ENCODE measurements at places on chromosomes 2 and 18. TPM values are rescaled to one million over a fixed set of nuclear protein-coding genes. Genes with fewer than 3 reads are reported as not detected.

DNA sequence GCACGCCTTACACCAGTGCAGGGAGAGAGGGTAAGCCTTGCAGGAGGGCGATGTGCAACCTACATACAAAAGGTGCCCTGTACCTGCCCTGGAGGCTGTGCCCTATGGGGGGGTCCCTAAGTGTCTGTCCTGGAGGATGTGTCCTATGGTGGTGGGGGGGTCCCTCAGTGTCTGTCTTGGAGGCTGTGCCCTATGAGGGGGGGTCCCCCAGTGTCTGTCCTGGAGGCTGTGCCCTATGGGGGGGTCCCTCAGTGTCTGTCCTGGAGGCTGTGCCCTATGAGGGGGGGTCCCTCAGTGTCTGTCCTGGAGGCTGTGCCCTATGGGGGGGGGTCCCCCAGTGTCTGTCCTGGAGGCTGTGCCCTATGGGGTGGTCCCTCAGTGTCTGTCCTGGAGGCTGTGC is 216.6 kb downstream of the HDAC4 start:
- no peaks in the 10 kb centered on the region for H3K27me3 ChIP-seq
- no peak overlapping the region for H3K4me3 ChIP-seq
- peaks cover 5% of the 10 kb centered on the region for H3K36me3 ChIP-seq
- no peak overlapping the region for H3K27ac ChIP-seq
- H3K4me1 ChIP-seq = no peaks in the 10 kb centered on the region

- peaks cover 29% of the 10 kb centered on the region for H3K36me3 ChIP-seq
- H3K27me3 ChIP-seq = no peaks in the 10 kb centered on the region
These were observed 34.5 kb downstream of the SFT2D3 start for GRCh38 chr2:127735537-127736399.

- no peaks in the 10 kb centered on the region for H3K27me3 ChIP-seq
- no peak overlapping the region for H3K4me3 ChIP-seq
- DNase-seq = peak; percentile 16
- peak overlapping the region; percentile 50 for H3K27ac ChIP-seq
These were observed 4.0 kb downstream of the BAZ2B start for GRCh38 chr2:159612255-159612901.

DNA sequence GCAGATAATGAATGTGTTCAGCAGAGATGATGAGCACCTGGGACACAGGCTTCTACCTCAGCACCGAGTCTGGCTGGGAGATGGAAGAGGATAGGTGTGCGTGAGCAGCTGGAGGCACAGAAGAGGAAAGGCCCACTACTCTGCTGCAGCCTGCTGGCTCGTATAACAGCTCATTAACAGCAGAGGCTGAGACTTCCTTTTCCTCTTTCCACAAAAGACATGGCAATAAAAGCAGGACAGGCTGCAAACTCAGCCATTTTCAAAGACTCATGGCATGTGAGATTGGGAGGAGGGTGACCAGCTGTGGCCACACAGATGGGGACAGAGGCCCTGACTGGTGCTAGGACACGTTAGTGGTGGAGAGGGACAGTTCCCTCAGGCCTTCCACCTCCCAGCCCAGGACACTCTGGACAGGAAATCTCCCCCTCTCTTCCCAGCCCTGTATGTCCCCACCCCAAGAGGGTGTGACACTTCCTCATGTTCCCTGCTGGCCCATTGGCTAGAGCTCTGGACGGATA is 60.3 kb downstream of the CACNB4 start:
- H3K27me3 ChIP-seq = peaks cover 12% of the 10 kb centered on the region
- no peak overlapping the region for H3K27ac ChIP-seq
- no peak overlapping the region for H3K4me3 ChIP-seq

- H3K4me3 ChIP-seq = no peak within 1 kb of the TSS
- no peaks in the 10 kb centered on the region for H3K36me3 ChIP-seq
- no peak within 1 kb of the TSS for H3K27ac ChIP-seq
- peak; percentile 41 for DNase-seq
- peaks cover 12% of the 10 kb centered on the region for H3K4me1 ChIP-seq
These were observed at the start of gene ARHGEF4 for GRCh38 chr2:130836501-130837174. Gene ARHGEF4 (plus strand): TSS chr2:130836914. CDS start chr2:130836954, 40 bp downstream.

- H3K4me3 ChIP-seq = no peak overlapping the region
- H3K27me3 ChIP-seq = no peaks in the 10 kb centered on the region
These were observed 59.2 kb upstream of the ETAA1 start for GRCh38 chr2:67337903-67338302.

DNA sequence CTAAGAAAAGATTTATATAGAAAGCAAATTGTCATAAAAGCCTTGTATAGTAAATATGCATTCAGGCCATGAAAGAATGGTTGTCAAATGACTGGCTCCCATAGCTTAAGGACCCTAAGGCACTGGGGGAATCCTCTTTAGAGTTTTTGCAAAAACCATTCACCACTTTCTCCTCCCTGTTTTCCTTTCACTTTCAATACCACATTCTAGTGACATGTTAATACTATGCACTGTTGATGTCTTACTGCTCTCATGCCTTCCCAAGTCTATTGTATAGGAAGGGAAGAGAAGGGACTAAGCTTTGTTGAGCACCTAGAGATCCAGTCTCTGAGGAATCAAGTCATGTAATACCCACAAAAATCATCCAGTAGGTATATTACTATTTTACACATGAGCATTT is 383.0 kb upstream of the LRRTM1 start:
- H3K27ac ChIP-seq = no peak overlapping the region
- no peaks in the 10 kb centered on the region for H3K4me1 ChIP-seq
- no peak for DNase-seq
- no peak overlapping the region for H3K4me3 ChIP-seq
- no peaks in the 10 kb centered on the region for H3K27me3 ChIP-seq

- no peaks in the 10 kb centered on the region for H3K27me3 ChIP-seq
- H3K27ac ChIP-seq = no peak overlapping the region
- DNase-seq = no peak
- no peaks in the 10 kb centered on the region for H3K36me3 ChIP-seq
- no peak overlapping the region for H3K4me3 ChIP-seq
- no peaks in the 10 kb centered on the region for H3K4me1 ChIP-seq
These were observed 404.3 kb downstream of the ZNF521 start for GRCh38 chr18:24947521-24948305.

DNA sequence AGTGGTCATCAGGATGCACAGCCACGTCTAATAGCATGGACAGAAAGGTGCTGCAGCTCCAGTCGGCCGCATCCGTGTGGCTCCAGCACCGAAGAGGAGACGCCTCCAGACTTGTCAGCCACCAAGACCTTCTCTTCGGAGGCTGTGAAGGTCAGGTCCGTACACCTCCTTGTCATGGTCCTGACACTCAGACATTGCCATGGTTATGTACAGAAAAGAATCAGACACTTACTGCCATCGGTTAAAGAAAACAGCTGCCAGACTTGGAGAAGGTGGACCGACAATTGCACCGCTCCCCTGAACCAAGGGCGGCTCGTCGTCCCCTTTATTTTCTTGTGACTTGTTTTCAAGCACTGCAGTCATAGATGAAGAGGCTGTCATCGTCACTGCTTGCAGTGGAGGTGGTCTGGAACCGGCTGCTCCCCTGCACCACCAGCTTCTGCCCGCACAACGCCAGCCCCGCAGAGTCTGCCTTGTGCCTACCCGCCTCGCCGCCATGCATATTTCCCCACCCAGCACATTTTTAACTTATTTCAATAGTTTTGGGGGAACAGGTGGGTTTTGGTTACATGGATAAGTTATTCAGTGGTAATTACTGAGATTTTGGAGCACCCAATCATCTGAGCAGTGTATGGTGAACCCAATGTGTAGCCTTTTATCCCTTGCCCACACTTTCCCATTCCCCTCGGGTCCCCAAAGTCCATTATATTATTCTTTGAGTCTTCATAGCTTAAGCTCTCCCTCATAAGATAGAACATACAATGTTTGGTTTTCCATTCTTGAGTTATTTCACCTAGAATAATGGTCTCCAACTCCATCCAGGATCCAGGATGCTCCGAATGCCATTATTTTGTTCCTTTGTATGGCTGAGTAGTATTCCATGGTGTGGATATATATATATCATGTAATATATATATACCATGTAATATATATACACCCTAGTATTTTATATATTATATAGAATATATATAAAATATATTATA is 18.1 kb downstream of the FBXO48 start:
- H3K4me3 ChIP-seq = no peak overlapping the region
- no peaks in the 10 kb centered on the region for H3K4me1 ChIP-seq
- no peak overlapping the region for H3K27ac ChIP-seq

GRCh38 chr18:74562131-74562730 is 27.9 kb downstream of the CNDP1 start:
- no peak overlapping the region for H3K27ac ChIP-seq
- H3K4me1 ChIP-seq = no peaks in the 10 kb centered on the region
- peaks cover 17% of the 10 kb centered on the region for H3K27me3 ChIP-seq
- H3K4me3 ChIP-seq = no peak overlapping the region
- no peak for DNase-seq

DNA sequence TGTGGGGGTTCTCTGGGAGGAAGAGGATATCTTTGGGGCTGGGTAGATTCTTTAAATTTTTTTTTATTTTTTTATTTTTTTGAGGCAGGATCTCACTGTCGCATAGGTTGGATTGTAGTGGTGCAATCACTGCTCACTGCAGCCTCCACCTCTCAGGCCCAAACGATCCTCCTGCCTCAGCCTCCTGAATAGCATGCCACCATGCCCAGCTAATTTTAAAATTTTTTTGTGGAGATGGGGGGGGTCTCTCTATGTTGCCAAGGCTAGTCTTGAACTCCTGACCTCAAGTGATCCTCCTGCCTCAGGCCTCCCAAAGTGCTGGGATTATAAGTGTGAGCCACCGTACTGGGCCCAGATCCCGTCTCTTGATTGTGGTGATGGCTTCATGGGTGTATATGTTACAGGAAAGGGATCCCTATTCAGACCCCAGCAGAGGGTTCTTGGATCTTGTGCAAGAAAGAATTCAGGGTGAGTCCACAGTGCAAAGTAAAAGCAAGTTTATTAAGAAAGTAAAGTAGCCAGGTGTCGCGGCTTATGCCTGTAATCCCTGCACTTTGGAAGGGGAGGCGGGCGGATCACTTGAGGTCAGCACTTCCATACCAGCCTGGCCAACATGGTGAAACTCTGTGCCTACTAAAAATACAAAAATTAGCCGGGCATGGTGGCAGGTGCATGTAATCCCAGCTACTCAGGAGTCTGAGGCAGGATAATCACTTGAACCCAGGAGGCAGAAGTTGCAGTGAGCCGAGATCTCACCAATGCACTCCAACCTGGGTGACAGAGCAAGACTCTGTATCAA is 2.0 kb upstream of the C2orf68 start:
- no peaks in the 10 kb centered on the region for H3K27me3 ChIP-seq
- no peak overlapping the region for H3K27ac ChIP-seq
- H3K4me3 ChIP-seq = no peak overlapping the region
- peaks cover 11% of the 10 kb centered on the region for H3K4me1 ChIP-seq

GRCh38 chr18:12786669-12787068 is 83.8 kb downstream of the PSMG2 start:
- no peaks in the 10 kb centered on the region for H3K27me3 ChIP-seq
- no peak overlapping the region for H3K27ac ChIP-seq
- no peak for DNase-seq
- H3K4me3 ChIP-seq = no peak overlapping the region
- H3K4me1 ChIP-seq = no peaks in the 10 kb centered on the region

GRCh38 chr2:73285159-73285739 is 971 bp upstream of the FBXO41 start:
- H3K27ac ChIP-seq = no peak overlapping the region
- H3K4me3 ChIP-seq = peak overlapping the region; percentile 58
- no peaks in the 10 kb centered on the region for H3K27me3 ChIP-seq

GRCh38 chr2:107407974-107408373 is 418.7 kb upstream of the RGPD4 start:
- H3K36me3 ChIP-seq = no peaks in the 10 kb centered on the region
- no peaks in the 10 kb centered on the region for H3K4me1 ChIP-seq
- no peaks in the 10 kb centered on the region for H3K27me3 ChIP-seq
- H3K4me3 ChIP-seq = no peak overlapping the region

DNA sequence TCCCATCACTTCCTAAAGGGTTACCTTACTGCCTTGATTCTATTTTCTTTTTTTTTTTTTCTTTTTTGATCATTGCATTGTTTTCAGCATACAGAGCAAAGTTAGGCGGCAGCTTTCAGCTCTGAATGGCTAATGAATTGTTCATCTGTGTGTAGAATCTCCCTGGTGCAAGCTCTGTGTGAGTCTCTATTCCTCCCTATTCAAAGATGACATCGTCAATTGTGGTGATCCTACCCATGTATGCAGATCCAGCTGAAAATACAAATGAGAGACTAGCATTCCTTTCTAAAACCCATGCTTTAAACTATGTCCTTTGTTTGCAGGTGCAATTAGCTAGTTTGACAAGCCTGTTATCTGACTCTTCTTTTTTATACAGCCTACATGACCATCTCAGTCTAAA is 539.0 kb downstream of the ARHGAP15 start:
- DNase-seq = no peak
- no peaks in the 10 kb centered on the region for H3K4me1 ChIP-seq
- no peak overlapping the region for H3K27ac ChIP-seq
- H3K27me3 ChIP-seq = no peaks in the 10 kb centered on the region

GRCh38 chr2:215951558-215951957 is 61.8 kb downstream of the MREG start:
- H3K27ac ChIP-seq = no peak overlapping the region
- no peak overlapping the region for H3K4me3 ChIP-seq
- no peaks in the 10 kb centered on the region for H3K4me1 ChIP-seq

- H3K4me3 ChIP-seq = no peak overlapping the region
- H3K36me3 ChIP-seq = no peaks in the 10 kb centered on the region
- H3K4me1 ChIP-seq = no peaks in the 10 kb centered on the region
- peaks cover 37% of the 10 kb centered on the region for H3K27me3 ChIP-seq
These were observed 2.4 kb upstream of the LDLRAD4 start for GRCh38 chr18:13216092-13216582.

- H3K4me1 ChIP-seq = peaks cover 5% of the 10 kb centered on the region
- DNase-seq = no peak
- H3K27me3 ChIP-seq = peaks cover 39% of the 10 kb centered on the region
These were observed 28.3 kb upstream of the ASAP2 start for GRCh38 chr2:9178110-9178903.

DNA sequence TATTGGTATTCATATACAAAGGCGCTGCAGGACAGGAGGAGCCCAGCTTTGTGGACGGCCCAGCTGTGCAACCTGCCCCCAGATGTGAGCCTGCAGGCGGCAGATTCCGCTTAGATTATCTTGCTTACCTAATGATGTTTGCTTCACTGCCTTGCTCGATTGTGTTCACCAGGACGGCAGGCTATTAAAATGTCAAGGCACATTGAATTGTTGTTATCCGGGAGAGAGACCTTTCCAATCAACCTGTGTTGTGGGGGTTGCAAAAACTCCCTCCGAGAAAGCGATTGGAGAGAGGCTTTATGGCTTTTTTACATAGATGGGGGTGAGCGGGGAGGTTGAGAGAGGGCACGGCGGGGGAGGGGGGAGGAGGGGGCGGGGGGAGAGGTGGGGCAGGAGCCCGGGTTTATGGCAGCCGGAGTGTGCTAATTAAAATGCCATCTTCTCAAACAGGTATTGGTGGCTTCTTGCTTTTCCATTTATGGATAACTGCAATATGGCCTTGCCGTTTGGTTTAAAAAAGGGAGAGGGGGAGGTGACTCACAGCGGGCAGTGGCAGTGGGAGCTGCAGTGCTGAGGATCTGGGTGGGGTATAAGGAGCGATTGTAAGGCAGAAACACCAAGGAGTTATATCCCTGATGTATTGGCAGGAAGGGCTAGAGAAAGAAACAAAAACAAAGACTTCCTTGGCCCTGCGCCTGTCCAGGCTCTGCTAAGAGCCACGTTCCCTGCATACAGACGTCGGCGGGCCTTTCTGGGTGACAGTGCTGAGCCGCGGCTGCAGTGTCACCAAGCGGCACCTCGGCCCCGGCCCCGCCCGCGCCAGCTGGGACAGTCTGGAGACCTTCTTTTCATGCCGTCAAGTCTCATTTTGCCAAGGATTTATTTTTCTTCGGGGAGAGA is 97.2 kb downstream of the INSIG2 start:
- H3K36me3 ChIP-seq = no peaks in the 10 kb centered on the region
- no peak overlapping the region for H3K4me3 ChIP-seq
- no peak overlapping the region for H3K27ac ChIP-seq
- H3K27me3 ChIP-seq = peaks cover 32% of the 10 kb centered on the region
- no peak for DNase-seq

The EGR4 gene
- not detected for total RNA-seq

The TUBA4B gene
- not detected for total RNA-seq

The KCNE4 gene
- total RNA-seq = not detected

The CDH19 gene
- not detected for total RNA-seq

The TNFAIP6 gene
- not detected for total RNA-seq

Data from K562 (cell line).